ENCODE measurements at places on chromosomes 12 and 14.

DNA sequence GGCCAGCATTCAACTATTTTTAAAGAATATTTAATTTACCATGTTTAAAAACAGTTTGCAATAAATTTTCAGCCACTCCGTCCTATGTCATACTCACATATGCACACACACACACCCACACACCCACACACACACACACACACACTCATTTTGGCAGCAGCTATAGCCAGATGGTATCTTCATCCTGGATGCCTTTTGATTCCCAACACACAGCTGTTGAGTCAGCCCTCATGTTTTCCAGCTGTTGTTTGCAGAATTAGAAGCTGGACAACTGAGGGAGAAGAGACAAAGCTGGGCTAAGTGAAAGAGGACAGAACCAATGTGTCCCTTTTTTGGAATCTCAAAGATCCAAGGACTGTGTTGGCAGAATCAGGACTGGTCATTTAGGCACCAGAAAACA is 80.0 kb upstream of the EGLN3 start:
- DNase-seq = no peak

DNA sequence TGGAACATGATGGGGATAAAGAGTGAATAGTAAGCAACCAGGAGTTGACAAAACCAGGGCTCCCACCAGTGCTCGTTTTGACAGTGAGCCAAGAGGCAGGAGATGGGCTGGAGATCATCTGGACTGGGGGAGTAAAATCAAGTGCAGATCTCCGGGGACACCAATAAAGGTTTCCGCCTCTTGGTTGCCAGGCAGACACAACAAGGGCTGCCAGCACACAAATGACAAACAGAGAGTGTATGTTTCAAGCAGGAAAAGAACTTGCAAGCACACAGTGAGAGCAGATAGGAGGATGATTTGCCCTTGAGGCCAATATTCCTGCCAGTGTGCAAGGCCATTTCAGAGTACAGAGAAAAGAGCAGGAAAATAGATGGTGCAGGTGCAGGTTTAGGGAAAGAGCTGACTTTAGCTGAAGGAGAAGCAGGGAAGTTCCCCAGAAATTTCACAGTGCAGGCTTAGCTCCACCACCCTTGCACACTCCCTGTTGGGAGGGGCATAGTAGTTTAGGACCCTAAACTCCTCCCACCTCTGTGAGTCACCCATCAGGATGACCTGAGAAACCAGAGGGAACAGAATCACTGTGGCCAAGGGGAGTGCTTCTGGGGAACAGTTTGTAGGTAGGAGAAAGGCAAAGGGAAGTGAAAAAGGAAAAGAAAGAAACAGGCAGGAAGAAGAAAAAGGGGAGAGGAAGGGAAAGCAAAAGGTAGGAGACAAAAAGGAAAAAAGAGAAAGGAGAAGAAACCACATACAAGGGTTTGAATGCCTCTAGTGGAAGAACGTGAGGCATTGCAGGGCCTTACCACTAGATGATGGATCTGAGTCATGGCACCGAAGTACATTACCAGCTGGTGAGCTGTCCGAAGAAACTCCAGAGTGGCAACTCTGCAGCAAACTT is 404.4 kb downstream of the SLC6A15 start:
- DNase-seq = no peak

GRCh38 chr12:41151793-41152192 is 36.3 kb upstream of the PDZRN4 start:
- DNase-seq = no peak

GRCh38 chr14:77375973-77376770 is 722 bp downstream of the TMED8 start:
- DNase-seq = no peak

DNA sequence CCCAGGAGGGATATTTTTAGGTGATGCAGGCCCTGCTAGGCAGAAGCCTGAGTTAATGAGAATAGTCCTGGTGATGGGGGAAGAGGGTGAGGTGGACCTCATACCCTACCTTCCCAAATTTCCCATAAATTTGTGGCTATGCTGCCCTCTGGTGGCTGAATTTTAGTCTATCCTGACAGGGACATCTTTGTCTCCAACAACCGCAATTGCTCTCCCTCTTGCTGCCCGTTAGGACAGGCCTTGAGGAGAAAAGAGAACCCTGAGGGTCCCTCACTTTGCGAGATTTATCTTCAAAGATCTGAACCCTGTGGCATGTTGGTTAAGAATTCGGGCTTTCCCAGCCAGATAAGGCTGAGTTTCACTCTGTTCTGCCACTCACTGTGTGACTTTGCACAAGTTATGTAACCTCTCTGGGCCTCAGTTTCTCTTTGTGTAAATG is 9.8 kb upstream of the ZNF385A start:
- DNase-seq = no peak

DNA sequence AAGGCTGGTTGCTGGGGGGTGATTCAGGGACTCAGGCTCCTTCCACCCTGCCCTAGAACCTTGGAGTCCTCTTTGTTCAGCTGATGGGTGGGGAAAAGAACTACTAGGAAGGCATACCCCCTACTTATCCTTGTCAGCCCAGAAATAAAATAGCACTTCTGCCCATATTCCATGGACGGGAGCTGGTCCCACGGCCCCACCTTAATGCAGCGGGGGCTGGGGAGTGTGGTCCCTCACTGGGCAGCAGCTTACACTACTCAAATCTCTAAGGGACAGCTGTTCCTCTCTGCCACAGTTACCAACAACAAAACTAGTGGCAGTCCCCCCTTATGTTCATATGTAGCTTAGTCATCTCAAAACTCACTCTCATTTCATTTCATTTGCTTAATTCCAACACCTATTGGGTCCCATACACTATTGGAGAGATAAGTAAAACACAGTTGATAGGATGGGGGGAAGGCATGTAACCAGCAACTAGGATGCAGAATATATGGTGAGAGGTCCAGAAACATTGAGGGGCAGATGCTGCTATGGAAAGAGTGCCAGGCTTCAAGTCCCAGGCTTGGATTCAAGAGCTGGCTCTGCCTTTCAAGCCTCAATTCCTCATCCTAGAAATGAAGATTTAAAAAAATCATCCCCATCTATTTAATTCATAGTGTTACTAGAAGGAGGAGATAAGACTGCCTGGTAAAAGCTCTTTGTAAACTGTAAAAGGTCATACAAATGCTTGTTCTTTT is 83.7 kb upstream of the RIC8B start:
- DNase-seq = no peak

- no peak for DNase-seq
Measured at GRCh38 chr14:64764641-64765520, 60.7 kb downstream of the PLEKHG3 start.

- no peak for DNase-seq
Measured at GRCh38 chr12:124607681-124608425, 40.4 kb upstream of the NCOR2 start.

GRCh38 chr12:49951411-49952240 is 1.1 kb downstream of the AQP2 start:
- no peak for DNase-seq

DNA sequence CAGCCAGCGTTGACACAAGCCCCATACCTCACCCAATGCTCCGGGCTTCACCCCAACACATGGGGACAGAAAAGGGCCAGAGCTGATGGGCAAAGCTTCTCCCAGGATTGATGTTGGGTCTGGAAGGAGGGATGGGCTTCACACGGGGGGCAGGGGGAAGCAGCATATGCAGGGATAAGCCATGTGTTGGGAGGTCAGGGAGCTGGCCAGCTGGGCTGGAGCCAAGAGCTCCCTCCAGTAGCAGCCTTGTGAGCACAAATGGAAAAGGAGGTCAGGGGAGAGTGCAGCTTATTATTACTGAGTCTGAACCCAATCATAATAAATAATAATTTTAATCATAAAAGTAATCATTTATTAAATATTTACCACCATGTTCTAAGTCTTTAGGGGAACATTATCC is 9.3 kb downstream of the PLEKHD1 start:
- DNase-seq = no peak

DNA sequence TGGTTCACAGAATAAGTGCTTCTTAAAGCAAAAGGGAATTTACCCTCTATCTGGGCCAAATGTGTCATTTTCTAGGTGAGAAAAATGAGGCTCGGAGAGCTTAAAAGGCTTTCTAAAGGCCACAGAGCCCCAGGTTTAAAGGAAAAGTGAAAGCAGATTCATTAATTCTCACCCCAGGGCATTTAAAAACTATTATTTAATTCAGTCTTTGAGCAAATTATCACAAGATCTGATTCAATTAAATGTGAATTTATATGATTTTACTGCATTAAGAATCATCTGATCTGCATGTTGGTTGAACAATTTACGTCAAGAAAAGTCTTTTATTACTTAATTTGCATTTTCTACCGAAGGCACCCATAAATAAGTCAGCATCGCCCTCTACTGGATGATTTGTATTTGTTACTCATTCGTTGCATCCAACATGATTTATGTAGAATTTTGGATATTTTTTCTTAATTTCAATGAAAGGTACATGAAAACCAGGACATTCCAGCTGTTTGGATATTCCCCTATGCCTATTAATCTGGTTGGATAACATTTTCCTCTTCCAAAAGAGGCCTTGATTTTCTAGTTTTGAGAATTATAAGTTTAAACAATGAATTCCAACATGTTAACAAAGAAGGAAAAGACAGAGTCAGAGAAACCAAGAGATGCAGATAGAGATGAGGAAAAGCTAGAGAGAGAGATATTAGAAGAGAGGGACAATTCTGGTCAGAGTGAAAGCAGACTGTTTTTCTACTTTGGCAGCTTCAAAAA is 19.1 kb upstream of the DHRS7 start:
- peak; percentile 44 for DNase-seq

GRCh38 chr12:13437541-13437940 is 241.0 kb downstream of the EMP1 start:
- no peak for DNase-seq

DNA sequence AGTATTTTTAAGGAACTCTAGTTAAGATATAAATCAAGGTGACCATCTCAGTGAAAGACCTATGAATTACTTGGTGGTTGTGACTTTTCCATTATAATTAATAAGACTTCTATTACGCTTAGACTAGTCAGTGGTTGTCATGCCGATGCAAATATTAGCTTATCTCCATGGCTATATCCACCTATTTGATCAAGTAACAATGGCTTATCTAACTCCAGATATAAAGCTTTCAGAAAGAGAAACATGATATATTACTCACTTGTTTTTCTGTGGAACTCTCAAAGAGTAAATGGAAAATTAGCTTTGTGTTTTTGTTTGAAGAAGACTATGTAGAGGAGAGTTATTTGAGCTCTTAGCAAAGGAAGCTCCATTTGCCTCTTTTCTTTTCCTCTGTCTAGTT is 323.8 kb upstream of the DCN start:
- DNase-seq = no peak

- no peak for DNase-seq
Measured at GRCh38 chr12:130832561-130833209, 6.4 kb downstream of the STX2 start.

DNA sequence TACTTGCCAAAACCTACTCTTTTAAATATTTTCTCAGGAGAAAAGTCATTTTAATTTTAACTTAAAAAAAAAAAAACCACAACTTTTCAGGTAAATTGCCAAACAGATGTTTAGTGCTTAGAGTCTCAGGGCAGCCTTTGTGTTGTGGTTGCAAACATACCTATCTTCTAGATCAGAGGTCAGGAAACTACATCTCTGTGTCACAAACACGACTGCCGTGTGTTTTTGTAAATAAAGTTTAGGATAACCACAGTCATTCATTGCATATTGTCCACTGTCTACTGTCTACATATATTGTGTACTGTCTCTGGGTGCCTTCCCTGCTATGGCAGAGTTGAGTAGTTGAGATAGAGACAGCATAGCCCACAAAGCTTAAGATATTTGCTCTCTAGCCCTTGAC is 48.9 kb downstream of the DYRK2 start:
- no peak for DNase-seq

DNA sequence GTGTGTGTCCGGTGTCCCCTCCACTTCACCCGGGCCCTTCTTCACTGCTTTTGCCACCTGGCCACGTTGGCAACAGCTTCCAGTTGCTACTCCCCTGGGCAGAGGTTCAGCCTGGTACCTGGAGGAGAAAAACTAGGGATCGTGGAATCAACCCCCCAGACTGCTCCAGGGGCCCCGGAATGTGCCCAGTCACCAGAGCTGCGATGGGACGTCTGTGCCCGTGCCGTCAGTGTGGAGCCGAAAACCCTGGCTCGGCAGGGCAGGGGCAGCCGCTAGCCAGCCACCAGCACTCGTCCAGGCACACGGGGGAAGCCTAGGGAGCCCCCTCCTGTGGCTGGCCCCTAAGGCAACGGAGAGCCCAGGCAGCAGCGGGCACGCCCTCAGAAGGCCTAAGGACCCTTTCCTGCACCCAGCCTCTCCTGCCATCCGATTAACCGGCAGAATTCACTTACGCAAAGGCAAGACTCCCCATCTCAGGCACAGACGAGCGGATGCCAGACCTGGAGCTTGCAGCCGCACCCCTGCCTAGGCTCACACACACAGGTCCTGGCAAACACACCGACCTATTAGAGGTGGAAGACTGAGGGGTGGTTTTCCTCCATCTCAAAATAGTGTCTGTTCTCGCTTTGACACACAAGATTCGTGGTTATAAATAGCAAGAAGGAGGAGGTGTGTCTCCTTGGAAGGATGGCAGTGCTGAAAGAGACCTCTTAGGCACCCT is 62.6 kb downstream of the FBXL14 start:
- no peak for DNase-seq

DNA sequence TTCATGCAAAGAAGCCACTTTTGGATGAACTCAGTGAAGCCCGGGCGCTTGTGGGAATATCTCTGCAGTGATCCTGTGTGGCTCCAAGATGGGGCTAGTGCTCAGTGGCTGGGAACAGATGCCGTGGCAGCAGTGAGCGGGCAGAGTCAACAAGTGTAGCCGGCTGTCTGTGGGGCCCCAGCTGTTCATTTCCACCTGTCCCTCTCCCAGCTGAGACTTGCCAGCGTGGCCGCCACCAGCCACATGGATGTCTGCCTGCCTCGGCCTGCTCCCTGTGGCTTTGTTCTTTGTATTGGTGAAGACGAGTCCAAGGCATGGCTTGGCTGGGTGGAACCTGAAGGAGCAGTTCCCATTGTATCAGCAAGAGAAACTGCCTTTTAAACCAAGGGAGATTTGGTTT is 77.3 kb downstream of the NOS1 start:
- DNase-seq = no peak

- DNase-seq = peak; percentile 28
Measured at GRCh38 chr14:50619569-50620141, 48.5 kb downstream of the SAV1 start.

GRCh38 chr12:70772836-70773235 is 135.6 kb upstream of the PTPRB start:
- DNase-seq = no peak

- no peak for DNase-seq
Measured at GRCh38 chr14:99655521-99655920, 10.6 kb downstream of the HHIPL1 start.

- no peak for DNase-seq
Measured at GRCh38 chr12:110744151-110744571, 1.5 kb upstream of the PPP1CC start.

DNA sequence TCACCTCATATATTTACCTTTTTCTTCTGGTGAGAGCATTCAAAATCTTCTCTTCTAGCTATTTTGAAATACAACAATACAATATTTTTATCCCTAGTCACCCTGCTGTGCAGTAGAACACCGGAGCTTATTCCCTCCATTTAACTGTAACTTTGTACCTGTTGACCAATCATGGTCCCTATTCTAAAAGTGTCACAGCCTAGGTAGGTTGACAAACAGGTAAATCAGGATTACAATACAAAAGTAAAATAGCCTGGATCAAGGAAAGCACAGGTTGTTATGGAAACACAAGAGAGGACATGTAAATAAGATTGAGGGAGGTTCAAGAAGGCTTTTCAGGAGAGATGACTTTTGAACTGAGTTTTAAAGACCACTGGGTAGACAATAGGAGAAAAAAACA is 670.9 kb downstream of the DIO2 start:
- no peak for DNase-seq

GRCh38 chr12:2360630-2361170 is 307.9 kb downstream of the CACNA1C start:
- no peak for DNase-seq

All from LNCaP clone FGC (cell line).